Stimulated activated CD4-positive, alpha-beta T cell treated with anti-CD3 and anti-CD28 coated beads, Interleukin-15, amount 100 ng/mL, for 1 hour (primary cell): ENCODE measurements at places on chromosomes 6 and 20.

DNA sequence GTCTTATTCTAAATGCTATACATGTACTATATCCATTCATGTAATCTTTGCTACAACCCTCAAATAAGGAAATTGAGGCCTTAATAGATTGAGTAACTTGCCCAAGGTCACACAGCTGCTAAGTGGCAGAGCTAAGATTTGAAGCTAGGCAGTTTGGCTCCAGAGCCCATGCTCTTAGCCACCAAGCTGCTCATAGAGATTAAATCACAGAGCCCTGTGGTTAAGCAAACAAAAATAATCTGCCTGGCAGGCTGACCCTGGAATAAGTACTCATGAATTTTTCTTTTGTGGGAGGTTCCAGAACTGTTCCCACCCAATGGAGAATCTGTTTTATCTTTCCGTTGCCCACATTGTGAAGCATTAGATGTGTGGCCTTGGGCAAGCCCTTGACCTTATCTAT, 7.4 kb downstream of the AAR2 start:
- no peak for DNase-seq

- DNase-seq, result no peak
Measured at GRCh38 chr6:158460602-158461169, 99.2 kb upstream of the TMEM181 start.

GRCh38 chr6:161367472-161367871, 93.6 kb upstream of the AGPAT4 start:
- no peak for DNase-seq

DNA sequence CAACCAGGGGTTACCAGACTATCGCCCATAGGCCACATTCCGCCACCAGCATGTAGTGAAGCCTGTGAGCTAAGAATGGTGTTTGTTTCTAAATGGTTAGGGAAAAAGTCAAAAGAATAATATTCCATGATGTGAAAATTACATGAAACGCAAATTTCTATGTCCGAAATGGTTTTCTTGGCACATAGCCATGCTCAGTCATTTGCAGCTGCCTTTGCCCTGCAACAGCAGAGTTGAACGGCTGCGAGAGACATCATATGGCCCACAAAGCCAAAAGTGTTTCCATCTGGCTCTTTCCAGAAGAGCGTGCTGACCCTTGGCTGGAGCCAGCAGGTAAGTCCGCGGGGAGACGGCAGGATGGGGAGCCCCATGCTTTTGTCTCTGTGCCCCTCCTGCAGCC, 60.7 kb downstream of the FAM120B start:
- no peak for DNase-seq

DNA sequence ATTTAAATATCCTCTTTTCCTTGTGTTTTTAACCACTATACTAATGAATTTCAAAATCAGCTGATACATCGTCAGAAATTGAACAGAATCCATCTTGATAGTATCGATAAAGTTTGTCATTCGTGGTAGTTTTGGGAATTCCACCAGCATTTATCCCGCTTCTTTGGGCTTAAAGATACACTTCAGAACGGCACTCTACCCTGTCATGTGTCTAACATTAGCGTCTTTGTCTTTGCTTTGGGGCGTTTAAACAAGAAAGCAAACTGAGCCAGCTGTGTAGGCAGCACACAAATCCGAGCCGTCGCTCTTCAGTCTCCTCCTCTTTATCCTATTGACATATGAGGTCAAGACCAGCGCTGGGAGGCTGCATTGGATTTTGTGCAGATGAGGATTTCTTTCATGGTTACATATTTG, 27.5 kb upstream of the NHSL1 start:
- DNase-seq, result no peak

GRCh38 chr6:17741507-17741906, 34.8 kb upstream of the NUP153 start:
- no peak for DNase-seq

- DNase-seq, result no peak
Measured at GRCh38 chr20:36670665-36671357, 24.8 kb upstream of the SLA2 start.

DNA sequence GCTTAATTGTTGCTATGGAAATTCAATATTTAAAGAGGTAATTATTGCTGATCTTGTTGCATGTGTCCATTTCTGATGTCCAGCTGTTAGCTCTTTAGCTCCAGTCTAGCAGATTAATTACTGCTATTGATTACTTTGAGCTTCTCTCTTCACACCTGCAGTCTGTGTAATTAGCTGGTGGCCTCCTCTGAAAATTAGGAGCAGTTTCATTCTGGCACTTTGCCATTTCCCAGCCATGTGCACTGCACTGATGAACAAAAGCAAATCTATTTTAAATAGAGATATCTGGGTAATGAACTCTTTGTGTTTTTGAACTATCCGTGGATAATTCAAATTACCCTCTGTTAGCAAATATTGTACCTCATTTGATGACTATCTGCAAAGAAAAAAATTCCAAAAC, 275.9 kb downstream of the RNF144B start:
- no peak for DNase-seq

GRCh38 chr6:149567945-149568585, 1.9 kb downstream of the GINM1 start:
- no peak for DNase-seq

DNA sequence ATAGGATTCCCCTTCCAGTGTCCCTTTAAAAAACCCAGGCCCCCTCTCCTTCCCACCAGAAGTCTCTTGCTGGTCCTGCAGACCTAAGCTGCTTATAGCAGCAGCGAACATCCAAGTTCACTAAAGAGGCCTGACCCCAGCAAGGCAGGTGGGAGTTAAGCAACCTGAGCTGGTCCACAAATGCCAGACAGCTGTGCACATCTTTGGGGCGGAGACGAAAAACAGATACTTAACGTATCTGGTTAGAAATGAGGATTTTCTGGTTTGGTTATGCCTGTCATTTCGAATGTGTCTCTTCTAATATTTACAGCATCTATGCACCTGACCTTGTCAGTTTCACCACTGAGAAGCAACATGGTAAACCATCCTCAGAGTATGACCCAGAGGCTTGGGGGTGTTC, 87.8 kb downstream of the SLC2A10 start:
- DNase-seq, result no peak

- DNase-seq, result no peak
Measured at GRCh38 chr6:52328303-52328662, 33.7 kb upstream of the PAQR8 start.

GRCh38 chr6:78511009-78511408, 356.3 kb upstream of the IRAK1BP1 start:
- DNase-seq, result no peak

DNA sequence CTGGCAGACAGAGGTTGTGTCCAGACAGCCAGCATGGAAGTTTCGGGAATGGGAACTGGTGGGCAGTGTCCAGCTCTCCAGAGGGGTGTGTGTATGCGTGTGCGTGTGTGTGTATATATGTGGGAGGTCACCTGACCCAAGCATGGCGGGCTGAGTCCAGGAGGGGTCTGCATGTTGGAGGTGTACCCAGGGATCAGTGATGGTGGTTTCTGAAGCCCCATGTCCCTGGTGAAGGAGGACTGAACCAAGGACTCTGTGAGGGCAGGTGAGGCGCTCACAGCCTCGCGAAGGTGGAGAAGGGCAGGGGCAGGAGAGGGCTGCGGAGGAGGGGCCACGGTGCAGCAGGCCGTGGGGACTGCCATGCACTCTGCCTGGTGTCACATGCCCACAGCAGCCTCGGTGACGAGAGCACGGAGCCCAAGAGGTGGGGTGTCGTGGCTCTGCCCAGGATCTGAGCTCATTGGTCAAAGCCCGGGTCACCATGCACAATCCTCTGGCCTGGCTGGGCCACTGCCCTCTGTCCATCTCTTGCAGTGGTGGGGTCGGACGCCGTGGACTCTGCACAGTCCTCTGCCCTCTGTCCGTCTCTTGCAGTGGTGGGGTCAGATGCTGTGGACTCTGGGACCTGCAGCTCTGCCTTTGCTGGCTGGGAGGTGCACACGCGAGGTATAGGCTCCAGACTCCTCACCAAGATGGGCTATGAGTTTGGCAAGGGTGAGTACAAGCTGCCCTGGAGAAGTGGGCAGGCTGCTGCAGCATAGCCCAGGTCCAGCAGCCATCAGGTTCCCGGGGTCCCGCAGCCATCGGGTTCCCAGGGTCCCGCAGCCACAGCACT, 2.1 kb upstream of the LIME1 start:
- no peak for DNase-seq

DNA sequence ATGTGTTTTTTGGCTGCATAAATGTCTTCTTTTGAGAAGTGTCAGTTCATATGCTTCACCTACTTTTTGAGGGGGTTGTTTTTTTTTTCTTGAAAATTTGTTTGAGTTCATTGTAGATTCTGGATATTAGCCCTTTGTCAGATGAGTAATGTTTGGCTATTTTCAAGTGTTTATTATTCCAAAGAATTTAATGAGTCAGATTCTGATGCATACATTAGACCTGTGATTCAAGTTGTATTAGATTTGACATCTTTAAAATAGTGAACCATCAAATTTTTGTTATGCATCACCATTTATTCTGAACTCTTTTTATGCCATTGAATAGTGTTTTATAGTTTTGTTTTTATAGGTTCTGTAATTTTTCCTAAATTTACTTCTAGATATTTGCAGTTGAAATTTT, 319.3 kb downstream of the PKHD1 start:
- no peak for DNase-seq

GRCh38 chr20:1440024-1440423, 26.6 kb downstream of the NSFL1C start:
- no peak for DNase-seq
